ENCODE measurements at places on chromosomes 5 and 9.

DNA sequence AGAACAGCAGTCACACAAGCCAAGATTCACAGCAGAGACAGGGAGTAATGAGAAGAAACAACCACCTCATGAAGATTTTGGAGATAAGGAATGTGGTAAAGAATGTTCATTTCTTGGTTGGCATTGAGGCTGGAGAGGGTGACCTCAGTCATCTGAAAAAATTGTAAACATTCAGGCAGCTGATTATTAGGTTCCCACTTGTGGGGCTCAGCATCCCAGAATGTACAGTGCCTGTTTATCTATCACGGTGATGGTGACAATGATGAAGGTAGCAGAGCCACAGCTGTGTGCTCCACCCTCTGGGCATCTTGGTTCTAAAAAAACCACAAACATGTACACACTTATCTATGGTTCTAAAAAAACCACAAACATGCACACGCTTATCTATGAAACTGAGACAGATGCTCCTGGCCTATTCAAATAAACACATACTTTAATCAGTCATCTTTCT, 143.9 kb upstream of the MOCS2 start:
- DNase-seq: peak; percentile 78

GRCh38 chr9:131404581-131404980, 10.7 kb downstream of the PRRC2B start:
- no peak for DNase-seq

DNA sequence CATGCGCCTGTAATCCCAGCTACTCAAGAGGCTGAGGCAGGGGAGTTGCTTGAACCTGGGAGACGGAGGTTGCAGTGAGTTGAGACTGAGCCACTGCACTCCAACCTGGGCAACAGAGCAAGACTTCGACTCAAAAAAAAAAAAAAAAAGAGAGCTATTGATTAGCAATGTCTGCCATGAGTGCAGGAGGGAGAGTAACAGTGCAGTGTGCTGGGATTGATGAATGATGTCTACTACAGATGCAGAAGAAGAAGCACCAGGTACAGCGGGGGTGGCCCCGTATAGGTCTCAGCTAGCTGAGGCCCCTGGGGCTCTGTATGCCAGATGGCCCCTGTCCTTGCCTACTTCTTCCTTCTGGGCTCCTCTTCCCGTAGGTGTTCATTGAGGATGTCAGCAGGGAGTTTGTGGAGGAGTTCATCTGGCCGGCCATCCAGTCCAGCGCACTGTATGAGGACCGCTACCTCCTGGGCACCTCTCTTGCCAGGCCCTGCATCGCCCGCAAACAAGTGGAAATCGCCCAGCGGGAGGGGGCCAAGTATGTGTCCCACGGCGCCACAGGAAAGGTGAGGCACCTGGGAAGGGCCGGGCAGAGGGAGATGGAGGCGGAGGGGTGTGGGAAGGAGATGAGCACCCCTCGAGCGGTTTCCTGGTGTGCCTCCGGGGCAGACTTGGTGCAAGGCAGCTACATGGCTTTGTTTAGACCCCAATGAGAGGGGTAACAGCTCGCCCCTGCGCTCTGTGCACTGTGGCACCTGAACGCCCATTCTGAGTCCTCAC, 13.5 kb downstream of the ASS1 start:
- no peak for DNase-seq

DNA sequence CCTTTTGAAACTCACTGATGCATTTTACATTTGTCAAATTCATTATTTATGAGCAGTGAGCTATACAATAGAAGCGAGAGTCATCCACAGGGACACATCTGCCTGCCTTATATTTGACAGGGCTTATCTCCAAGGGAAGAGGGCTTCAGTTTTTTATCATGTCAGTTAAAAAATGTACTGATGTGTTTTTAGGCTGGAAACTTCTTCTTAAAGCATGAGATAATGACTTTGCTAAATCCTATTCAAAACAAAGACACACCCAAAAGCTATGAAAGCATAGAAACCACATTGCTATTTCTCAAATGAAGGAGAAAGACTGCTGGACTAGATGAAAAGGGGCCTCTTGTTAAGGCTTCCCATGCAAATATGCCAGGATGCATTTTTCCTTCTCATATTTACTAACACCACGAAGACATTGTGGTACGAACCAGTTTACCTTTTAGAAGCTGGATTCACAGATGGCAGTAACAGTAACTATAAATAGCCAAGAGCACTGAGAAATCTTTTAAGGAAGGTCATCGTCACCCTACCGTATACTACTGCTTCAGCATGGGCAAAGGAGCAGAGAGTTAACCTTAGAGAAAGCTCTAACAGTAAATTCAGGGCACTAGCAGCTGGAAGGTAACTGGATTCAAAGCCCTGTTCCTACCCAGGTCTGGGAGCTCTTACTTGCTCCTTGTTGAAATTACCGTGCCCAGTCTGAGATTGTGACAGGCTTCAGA, 86.3 kb upstream of the IFNK start:
- no peak for DNase-seq

DNA sequence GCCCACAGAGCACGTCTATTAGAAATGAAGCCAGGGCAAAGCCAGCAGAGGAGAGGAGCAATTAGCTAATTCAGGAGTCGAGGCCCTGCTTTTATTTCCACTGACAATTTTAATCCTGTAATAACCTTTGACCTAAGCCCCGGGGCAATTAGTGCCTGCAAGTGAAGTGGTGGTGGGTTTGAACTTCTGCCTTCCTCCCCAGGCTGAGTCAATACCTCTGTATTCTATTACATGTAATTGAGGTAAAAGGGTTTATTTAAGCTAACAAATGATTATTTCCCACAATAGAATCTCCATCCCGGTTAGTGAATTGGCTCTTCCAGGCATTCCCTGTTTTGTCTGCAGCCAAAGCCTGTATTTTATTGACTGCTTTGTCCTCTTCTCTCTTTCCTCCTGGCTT, 49.9 kb downstream of the FGF18 start:
- DNase-seq: no peak

DNA sequence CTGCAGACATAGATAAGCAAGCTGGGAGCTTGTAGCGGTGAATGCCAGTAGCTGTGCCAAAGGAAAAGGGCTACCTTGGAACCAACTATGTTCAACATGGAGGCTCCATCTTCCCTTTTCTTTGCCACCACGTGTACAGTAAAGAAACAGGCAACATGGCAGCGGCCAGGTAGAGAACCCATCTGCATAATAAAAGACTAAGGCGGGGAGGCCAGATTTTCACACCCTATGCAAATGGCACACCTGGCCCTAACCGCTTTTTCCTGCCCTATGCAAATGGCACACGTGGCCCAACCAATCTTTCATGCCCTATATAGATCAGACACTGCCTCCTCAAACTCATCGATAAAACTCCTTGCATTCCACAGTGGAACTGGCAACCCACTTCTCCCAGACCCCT, 477.5 kb upstream of the EDIL3 start:
- DNase-seq: no peak

GRCh38 chr5:11642438-11642837, 261.8 kb downstream of the CTNND2 start:
- DNase-seq: no peak

DNA sequence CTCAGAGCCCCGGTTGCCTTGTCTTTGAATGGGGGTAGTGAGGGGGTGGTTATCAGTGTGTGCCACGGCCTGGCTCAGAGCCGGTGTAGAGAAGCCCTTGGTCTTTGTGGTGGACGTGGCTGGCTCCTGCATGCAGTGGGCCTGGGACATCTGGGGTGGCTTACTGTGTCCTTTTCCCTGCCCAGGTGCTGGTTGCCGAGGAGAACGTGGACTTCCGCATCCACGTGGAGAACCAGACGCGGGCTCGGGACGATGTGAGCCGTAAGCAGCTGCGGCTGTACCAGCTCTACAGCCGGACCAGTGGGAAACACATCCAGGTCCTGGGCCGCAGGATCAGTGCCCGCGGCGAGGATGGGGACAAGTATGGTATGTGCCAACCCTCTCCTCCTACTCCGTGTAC, 16.5 kb downstream of the FGF18 start:
- DNase-seq: no peak

GRCh38 chr9:4921449-4921848, 63.6 kb upstream of the JAK2 start:
- no peak for DNase-seq

DNA sequence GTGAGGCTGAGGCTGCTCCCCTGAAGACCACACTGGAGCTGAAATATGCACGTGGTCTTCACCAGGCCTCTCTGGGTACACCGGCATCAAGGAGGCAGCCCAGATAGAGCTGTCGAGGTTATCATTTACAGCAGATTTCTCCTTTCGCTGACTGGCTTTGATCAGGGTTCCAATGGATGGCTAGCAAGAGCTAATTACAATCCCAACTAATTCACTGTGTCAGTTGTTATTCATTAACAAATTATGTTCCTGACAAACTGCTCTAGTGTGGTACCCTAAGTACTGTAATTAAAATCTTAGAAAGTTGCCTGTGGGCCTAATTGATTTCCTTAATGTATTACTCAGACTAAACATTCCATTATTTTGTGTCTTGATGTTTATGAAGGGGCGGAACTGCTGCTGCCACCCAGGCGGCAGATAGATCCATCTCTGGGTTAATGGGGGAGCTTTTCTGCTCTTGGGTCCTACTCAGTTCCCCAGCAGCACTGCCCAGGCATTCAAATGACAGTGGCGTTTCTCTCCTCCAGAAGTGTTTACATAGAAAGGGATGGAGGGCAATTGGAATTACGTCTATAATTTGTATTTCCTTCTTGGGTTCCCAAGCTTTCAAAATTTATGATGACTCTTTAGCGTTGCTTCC, 71.7 kb upstream of the RAD23B start:
- DNase-seq: no peak

DNA sequence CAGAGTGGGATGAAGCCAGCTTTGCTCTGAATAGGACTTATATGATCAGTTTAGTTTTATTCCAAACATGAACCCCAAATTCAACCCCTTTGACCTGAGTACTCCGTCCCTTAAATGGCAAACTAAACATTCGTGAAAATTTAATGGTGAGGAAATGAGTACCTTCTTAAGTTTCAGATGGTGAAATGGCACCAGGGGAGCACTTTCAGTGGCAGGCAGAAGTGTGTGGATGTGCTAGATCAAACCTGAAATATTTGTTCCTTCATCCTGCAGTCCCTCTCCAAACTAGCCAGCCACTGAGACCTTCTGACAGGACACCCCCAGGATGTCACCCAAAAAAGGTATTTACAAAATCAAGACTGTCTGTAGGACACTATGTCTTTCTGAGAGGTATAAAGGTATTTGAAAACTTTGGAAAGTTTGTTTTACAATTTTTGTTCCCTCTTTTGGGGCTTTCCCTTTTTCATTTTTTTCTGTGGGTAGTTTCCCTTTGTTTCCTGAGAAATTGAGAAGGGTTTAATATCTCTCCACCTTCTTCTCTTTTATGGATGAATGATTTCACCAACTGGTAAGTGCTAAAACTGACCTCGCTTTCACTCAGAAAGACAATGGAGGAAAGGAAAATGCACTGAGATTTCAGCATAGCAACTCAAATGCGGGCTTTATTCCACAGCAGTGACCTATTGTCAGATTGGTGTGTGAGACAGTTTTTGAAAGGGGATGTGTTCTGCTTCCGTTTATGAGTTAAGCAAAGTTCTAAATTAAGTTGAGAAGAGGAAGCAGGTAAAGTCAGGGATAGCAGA, 127.1 kb downstream of the TMC1 start:
- no peak for DNase-seq

GRCh38 chr5:97528941-97529340, 345.9 kb upstream of the RIOK2 start:
- DNase-seq: peak; percentile 13

GRCh38 chr9:27595733-27596132, 22.5 kb upstream of the C9orf72 start:
- DNase-seq: no peak

- peak; percentile 37 for DNase-seq
Measured at GRCh38 chr9:108521063-108521590, 334.7 kb downstream of the ACTL7B start.

- DNase-seq: no peak
Measured at GRCh38 chr9:138051586-138052321, 174.2 kb downstream of the CACNA1B start.

GRCh38 chr5:111697215-111697614, 59.8 kb downstream of the NREP start:
- DNase-seq: no peak

DNA sequence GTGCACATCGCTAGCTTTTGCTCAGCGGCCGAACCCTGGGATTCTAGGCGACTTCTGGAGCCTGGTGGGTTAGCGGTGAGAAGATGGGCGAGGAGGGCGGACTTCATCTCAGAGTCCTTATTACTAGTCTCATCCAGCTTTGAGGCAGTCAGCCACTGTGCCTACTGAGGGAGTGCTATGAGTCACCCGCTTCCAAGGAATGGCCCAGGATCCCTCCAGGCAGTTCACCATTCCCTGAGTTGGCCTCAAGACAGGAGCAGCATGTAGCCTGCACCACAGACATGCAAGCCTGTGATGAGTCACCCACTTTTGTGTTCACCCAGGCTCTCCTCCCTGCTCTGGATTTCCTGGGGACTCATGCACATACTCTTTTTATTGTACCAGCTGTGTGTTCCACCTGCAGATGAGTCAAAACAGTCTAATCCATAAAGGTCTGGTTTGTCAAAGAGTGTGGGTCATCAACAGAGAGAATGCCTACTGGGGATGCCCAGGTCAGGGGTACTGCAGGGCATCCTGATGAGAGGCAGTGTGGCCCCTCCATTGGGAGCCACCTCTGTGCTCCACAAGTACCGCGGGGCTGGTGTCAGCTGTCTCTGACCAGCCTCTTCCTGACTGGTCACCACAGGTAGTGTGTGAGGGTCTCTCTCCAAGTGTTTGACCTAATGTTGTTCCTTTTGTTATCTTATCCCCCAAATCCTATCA, 20.2 kb downstream of the SLC22A5 start:
- peak; percentile 100 for DNase-seq

DNA sequence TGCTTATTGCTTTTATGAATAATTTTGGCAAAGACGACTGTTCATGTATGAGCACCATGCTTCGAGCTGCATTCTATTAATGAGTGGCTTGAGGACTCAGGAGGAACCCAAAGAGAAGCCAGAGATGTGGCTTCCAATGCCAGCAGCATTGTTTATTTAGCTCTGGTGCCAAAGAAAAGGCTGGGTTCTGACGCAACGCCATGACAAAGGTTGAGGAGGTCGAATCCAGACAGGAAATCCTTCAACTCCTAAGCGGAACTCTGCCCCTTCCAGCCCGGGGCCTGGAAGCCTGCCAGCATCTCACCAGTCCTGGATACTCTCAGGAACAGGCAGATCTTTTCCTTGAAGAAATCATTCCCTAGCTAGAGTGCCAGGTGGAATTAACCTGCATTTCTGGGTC, 104.4 kb downstream of the ARHGAP26 start:
- no peak for DNase-seq

- DNase-seq: no peak
Measured at GRCh38 chr5:603081-603998, 8.8 kb upstream of the CEP72 start.

GRCh38 chr5:170528976-170529375, 25.2 kb downstream of the KCNIP1 start:
- no peak for DNase-seq

DNA sequence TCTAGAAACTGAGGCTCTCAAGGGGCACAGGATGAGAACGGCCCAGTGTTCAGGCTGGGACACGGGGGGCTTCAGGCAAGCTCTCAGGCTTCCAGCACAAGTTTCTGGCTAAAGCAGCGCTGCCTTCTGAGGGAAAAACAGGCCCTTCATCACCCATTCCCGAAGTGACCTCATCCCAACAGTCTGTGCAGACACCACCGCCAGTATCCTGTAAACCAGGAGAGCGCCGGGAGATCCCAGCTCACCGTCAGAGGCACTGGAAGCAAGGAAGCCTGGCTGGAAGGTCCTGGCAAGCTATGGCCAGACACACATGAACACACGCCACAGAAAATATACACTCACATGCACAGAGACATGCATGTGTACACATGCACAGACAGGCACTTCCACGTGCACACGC, 8.8 kb downstream of the SLC12A7 start:
- no peak for DNase-seq

GRCh38 chr9:31776471-31776870, 608.0 kb upstream of the ACO1 start:
- DNase-seq: no peak

GRCh38 chr5:96725257-96725656, 63.1 kb downstream of the CAST start:
- no peak for DNase-seq
